ENCODE measurements at places on chromosomes 11 and 22.
A peak's percentile ranks its signal among the peaks of the same experiment; 100 is the strongest.

GRCh38 chr11:2445746-2446551 lies 1.1 kb downstream of the KCNQ1 start:
- no peak for DNase-seq

DNA sequence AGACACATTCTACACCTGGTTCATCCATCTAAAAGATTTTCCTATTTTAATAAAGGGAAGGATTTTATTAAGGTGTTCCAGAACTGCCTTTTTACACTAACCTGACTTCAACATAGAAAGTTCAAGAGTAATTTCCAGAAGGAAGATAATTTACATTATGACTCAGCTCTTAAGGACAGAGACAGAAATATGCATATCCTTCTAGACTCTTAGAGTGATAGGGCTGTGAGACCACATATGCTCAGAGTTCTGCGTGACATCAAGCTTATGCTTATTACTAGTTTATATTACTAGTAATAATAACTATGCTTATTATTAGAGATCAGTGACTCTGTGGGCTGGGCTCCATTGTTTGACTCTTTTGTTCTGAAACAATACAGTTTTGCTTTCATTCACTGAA lies 4.6 kb downstream of the PDGFD start:
- no peak for DNase-seq

- DNase-seq = no peak
Observed at GRCh38 chr22:39241794-39242594, 2.8 kb downstream of the PDGFB start.

- no peak for DNase-seq
Observed at GRCh38 chr11:61626580-61627380, 45.9 kb upstream of the SYT7 start.

DNA sequence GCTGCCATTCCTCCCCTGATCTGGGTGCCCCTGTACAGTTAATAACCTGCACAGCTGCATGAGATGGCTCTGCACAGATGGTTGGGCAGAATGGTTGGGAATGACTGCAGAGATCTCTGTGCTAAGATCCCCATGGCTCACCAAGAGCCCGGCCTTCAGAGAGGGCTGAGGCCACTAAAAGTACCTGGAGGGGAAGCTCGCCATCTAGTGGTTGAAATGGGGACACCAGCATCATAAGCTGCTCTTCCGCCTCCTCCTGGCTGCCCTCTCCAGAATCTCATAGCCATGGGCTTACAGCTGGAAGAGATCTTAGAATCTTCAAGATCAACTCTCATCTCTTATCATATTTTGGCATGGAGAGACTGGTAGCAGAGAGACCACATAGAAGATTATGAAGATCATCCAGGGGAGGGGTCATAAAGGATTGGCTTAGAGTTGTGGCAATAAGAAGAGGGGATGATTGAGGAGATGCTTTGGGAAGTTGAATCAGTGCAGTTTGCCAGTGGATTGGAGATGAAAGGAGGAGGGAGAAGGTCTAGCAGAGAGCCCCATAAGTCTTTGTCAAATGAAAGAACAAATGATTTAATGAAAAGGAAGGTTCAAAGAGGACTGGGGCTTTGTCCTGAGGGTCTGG lies 22.0 kb upstream of the TLCD5 start:
- DNase-seq = peak; percentile 17

DNA sequence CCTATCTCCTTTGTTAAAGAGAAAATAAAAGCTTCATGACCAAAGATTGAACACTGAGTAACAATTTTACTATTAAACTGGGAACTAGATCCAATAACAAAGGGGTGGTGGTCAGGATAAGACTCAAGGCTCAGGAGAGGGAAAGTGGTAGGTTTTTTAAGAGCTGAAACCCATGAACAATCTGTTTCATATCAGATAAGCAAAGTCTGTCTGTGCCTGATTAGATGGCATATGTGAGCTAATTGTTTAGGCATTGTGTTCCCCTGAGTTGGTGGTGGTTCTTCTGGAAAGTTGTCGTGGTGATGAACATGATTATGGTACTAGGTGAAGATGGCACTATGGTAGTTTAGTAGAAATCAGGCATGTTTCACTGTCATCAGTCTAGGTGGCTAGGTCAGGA lies 24.4 kb downstream of the USP47 start:
- no peak for DNase-seq

DNA sequence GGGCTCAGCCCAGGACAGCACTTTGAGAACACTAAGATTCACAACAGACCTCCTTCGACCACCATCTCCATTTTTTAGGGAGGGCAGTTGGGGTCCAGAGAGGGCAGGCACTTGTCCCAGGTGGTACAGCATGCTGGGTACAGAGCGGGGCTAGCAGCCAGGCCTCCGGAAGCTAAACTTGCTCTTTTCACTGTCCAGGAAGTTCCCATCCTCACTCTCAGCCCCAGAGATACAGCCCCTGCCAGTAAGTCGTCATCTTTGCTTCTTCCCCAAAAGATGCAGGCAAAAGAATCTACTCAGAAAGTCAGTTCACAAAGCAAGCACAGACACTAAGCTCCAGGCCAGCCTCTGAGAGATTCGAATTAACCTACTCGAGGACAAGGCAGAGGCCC lies 6.7 kb upstream of the RAB3IL1 start:
- DNase-seq = no peak

- no peak for DNase-seq
Observed at GRCh38 chr11:43933608-43934551, 8.6 kb upstream of the C11orf96 start.

DNA sequence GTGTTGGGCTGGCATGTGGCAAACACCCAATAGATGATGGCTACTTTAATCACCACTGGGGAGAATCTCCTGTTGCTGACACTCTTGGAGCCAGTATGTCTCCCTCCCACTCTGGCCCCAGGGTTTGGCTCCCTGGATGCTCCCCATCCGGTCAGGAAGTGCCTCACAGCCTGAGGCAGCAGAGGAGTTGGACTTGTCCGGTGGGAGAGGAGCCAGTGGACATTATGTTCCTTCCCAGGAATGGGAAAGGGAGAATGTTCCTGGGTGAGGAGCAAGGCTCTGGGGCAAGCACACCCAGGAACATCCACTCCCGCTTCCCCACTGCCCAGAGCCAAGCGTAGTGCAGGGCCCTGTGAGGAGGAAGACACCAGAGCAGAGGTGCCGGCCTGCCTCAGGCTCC lies 84.6 kb upstream of the NAV2 start:
- no peak for DNase-seq

- no peak for DNase-seq
Observed at GRCh38 chr11:26994631-26995095, 751 bp downstream of the FIBIN start.

DNA sequence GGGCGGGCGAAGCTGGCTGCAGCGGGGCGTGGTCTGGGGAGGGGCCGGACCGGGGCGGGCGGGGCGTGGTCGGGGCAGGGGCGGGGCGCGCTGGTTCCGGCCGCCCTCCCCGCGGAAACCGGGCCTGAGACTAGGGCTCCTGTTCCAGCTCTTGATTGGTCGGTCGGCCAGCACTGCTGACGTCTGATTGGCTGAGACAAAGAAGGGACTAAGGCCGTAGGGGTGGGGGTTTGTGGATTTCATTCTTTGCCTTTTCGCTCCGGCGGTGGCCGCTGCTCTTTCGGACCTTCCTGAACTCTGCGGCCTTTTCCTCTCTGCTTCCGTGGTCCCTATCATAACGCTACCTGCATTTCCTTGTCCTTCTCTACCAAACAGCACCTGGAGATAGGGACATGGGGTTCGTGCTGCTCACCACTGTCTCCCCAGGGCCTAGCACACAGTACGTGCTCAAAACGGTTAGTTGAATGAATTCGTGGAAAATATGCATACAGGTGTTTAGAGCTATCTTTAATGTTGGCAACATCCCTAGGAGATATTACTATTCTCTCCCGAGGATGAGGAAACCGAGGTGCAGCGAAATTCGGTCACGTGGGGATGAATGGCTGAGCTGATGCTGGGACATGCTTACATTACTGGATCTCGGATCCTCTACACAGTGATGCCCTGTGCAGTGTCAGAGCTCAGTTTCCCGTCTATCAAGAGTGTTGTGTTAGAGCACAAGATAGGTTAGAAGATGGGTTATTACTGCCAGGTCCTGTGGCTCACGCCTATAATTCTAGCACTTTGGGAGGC lies 62.8 kb downstream of the NFAM1 start:
- DNase-seq = peak; percentile 69

DNA sequence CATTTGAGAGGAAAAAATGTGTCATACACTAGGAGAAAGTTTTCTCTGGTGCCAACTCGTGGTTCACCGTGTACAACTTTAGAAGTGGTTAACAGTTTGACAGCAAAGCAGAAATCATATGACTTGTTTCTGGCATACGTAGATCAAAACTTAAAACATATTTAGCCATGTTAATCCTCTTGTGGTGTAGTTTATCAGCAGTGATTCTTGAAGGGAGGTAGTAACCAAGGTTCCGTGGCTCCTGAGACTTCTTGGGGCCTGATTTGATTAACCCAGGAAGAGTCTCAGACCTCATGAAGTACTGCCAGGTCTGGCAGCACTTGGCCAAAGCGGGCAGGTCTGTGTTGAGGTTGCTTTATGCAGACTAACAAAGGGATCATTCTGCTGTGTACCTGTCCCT lies 40.5 kb downstream of the SREBF2 start:
- DNase-seq = no peak

DNA sequence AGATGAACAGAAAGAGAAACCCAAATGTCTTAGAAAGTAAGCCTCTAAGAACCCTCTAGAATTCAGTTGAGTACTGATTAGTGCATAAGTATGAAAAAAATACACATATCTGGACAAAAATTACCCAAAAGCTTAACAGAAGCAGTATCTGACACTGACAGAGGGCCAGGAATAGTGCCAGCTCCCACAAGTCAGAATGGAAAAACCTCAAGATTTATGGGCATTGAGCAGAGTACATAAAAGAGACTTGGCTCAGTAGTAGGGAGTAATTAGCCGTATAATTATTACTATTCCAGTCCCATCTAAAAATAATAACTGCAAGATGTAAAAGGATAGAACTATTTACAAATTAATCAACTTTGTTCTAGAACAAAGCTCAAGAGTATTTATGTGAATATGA lies 834.5 kb downstream of the FAM181B start:
- DNase-seq = no peak

GRCh38 chr11:68009391-68010089 lies 587 bp upstream of the ALDH3B1 start:
- no peak for DNase-seq

DNA sequence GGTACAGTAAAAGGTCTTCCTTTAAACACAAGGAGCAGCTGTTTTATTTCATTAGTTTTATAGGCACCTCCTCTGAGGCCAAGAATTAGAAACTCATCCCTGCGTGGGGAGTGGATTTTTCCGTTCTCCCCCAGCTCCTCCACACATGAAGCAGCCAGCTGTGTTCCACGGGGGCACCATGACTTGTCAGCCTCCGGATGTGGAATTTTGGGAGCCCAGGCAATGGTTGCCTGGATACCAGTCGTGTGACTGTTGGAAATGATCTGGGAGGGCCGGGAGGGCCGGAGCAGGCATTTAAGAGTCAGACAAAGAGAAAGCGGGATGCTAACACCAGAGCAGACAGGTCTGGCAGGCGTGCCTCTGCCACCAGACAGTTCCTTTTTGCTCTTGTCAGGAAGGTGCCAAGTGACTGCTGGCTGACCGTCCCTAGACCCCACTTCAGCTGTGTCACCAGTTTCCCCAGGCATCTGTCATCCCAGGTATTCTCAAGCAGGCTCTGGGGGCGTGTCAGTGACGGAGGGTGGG lies 15.9 kb upstream of the CDC42EP2 start:
- no peak for DNase-seq
